H1 (cell line): ENCODE measurements at places on chromosomes 11 and 22. TPM values are rescaled to one million over a fixed set of nuclear protein-coding genes. Genes with fewer than 3 reads are reported as not detected.

GRCh38 chr11:95699631-95700470 is 89.7 kb downstream of the FAM76B start:
- no peaks in the 10 kb centered on the region for H3K4me1 ChIP-seq
- no peak for DNase-seq
- H3K27ac ChIP-seq = no peak overlapping the region
- no peak overlapping the region for H3K4me3 ChIP-seq
- H3K27me3 ChIP-seq = no peaks in the 10 kb centered on the region

DNA sequence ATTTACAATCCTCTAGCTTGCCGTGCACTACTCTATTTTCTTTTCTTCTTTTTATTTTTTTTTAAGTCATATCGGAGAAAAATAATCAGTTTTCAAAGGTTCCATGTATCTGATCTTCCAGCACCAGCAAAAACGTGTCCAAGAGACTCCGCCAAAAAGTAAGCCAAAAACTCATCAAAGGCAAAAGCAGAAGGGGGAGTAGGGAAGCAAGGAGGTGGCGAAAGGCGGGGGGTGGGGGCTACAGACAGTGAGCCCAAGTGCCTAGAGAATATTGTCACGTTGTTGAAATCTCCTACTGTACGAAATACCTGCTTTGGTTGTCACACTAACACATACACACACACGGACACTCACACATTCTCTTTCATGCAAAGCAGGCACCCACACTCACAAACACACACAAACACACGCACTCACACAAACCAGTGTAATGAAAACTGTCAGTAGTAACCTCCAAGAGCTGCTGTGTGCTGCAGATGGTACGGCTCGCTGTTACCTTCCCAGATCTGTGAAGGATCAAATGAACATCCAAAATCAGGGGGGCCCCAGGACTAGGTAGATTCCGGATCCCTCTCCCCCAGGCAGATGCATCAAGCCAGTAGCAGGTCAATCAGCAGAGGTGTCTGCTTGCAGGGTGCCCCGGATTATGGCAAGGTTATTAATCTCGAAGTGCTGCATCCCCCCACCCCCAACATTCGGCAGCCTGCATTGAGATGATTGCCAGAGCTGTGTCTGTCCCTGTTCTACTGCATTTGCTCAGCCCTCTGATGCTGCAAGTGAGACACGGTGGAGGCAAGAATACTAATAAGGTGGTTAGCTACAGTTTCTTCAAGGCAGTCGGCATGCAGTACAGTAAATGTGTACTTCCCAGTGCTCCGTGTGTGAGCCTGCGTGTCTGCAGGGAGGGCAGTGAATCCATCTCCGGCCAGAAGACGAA is at the start of gene LRRC4C:
TSS of gene LRRC4C (minus strand) at position 188 of the 937 bp plus-strand sequence.
- H3K4me1 ChIP-seq = peaks cover 27% of the 10 kb centered on the region
- H3K4me3 ChIP-seq = peak within 1 kb of the TSS; percentile 47
- peak; percentile 52 for DNase-seq
- no peaks in the 10 kb centered on the region for H3K36me3 ChIP-seq
- no peak within 1 kb of the TSS for H3K27ac ChIP-seq

- peak; percentile 33 for DNase-seq
- H3K27me3 ChIP-seq = peaks cover 3% of the 10 kb centered on the region; the same call in 1 of the 2 replicates
- no peaks in the 10 kb centered on the region for H3K36me3 ChIP-seq
Measured at GRCh38 chr22:48574776-48575617, 1252.7 kb downstream of the BRD1 start.

Gene OR5B21
- not detected in 2 replicates for total RNA-seq

DNA sequence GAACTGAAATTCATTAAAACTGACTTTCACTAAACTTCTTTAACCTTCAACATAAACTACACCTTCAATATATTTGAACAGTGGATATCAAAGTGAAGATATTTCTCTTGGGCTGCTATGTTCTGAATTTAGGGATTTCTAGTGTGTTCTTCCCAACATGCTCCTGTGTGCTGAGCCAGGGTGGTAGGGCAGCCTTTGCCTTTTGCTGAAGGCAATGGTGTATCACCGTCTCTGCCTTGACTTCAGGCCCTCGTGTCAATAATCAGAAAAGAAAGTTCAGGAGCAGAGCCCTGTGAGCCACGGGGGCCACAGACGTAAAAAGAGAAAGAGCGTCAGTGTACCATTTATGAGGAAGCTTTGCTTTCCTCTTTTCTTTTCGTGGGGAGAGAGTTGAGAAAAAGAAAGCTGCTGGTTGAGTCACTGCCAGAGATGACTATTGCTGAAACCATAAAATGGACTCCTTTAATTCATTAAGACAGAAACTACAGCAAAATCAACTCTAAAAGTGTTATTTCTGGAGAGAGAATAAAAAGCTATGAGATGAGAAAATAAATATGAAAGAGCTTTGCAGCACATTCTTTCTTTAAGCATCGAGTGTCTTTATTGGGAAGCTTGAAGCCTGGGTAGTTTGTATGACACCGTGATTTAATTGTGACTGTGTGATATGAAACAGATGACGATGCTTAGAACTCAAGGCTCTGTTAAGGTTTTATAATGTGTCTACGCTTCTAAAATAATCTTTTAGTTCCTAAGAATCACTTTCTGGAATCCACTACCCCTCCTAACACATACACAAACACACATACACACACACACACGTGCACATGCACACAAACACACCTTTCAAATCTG is 271.8 kb upstream of the MTNR1B start:
- H3K4me1 ChIP-seq = no peaks in the 10 kb centered on the region
- no peaks in the 10 kb centered on the region for H3K27me3 ChIP-seq
- no peaks in the 10 kb centered on the region for H3K36me3 ChIP-seq
- no peak overlapping the region for H3K27ac ChIP-seq
- no peak for DNase-seq

Gene IL10RA
- 0.11 and 0.31 TPM in 2 replicates for total RNA-seq

DNA sequence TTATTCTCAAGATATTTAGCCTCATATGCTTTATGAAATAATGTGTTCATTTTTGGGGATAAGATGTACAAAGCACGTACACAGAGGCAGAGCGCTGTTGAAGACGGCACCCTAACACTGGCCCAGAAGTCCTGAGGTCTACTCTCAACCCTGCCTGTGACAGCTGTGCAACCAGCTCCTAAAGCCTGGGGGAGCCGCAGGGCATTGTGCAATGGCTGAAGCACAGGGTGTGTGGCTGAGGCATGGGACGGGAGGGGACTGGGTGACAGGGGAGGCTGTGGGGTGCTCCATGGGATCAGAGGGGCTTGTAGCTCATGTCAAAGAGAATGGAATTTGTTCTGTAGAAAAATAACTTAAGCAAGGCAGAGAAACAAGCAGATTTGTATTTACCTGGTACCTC is 27.7 kb downstream of the FAM227A start:
- no peak overlapping the region for H3K27ac ChIP-seq
- H3K4me1 ChIP-seq = no peaks in the 10 kb centered on the region
- no peaks in the 10 kb centered on the region for H3K36me3 ChIP-seq
- no peaks in the 10 kb centered on the region for H3K27me3 ChIP-seq
- DNase-seq = no peak

GRCh38 chr22:25496396-25497064 is 67.9 kb upstream of the GRK3 start:
- DNase-seq = no peak
- H3K4me1 ChIP-seq = no peaks in the 10 kb centered on the region; the same call in 1 of the 2 replicates
- H3K27me3 ChIP-seq = no peaks in the 10 kb centered on the region
- H3K27ac ChIP-seq = no peak overlapping the region
- H3K4me3 ChIP-seq = no peak overlapping the region
- no peaks in the 10 kb centered on the region for H3K36me3 ChIP-seq

DNA sequence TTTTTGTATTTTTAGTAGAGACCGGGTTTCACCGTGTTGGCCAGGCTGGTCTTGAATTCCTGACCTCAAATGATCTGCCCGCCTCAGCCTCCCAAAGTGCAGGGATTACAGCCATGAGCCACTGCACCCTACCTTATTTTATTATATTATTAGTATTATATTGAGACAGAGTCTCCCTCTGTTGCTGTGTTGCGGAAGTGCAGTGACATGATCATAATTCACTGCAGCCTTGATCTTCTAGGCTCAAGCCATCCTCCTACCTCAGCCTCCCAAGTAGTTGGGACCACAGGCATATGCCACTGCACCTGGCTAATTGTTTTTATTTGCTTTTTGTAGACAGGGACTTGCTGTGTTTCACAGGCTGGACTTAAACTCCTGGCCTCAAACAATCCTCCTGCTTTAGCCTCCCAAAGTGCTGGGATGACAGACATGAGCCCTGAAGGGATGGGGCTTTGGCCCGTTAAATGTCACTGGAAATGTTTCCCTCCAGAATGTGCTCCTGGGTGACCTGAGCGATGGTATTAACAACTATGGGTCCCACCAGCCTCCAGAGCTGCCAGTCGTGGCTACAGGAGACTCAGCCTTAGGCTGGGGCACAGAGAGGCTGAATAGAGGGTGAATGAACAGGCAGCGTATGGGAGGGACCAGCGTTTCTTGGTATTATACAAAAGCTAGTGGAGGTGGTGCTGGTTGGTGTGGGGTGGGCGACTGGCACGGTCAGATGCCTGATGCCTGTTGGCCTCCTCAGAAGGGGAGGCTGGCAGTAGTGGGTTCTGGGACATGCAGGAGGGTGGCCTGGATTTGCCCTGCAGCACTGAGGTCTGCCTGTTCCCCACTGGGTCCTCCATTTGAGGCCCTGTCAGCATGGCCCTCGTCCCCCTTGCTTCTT is 7.3 kb downstream of the TANGO2 start:
- no peaks in the 10 kb centered on the region; the same call in 1 of the 2 replicates for H3K4me1 ChIP-seq
- no peaks in the 10 kb centered on the region for H3K36me3 ChIP-seq
- no peaks in the 10 kb centered on the region for H3K27me3 ChIP-seq
- H3K4me3 ChIP-seq = no peak overlapping the region

DNA sequence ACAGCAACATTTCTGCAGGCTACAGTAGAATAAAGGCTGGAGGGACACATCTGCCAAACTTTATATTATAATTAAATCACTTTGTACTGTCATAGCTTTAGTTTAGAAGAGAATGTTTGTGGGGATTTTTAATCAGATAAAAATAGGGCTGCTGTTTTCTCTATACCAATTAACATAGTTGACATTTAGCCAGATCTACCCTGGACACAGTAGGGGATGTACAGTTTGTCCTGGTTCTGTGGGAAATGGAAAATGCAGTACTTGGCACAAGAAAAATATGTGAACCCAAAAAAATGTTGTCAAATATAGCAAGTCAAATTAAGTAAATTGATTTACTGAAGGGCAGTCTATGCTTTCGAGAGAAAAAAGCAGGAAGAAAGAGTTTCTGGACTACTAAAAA is 20.8 kb upstream of the PICALM start:
- no peak for DNase-seq
- no peaks in the 10 kb centered on the region for H3K36me3 ChIP-seq
- no peaks in the 10 kb centered on the region for H3K4me1 ChIP-seq

Gene EXT2
- 38.9 and 42.8 TPM in 2 replicates for total RNA-seq

GRCh38 chr11:128105511-128105910 is 481.8 kb downstream of the ETS1 start:
- H3K27me3 ChIP-seq = no peaks in the 10 kb centered on the region
- H3K36me3 ChIP-seq = no peaks in the 10 kb centered on the region
- H3K4me1 ChIP-seq = no peaks in the 10 kb centered on the region
- H3K27ac ChIP-seq = no peak overlapping the region

Gene SMIM38
- total RNA-seq = 0.15 and 0.20 TPM in 2 replicates

Gene MAJIN
- not detected in 2 replicates for total RNA-seq

Gene MIOX
- 0.30 and 0.33 TPM in 2 replicates for total RNA-seq

GRCh38 chr11:2577991-2578928 is 121.5 kb downstream of the KCNQ1OT1 start:
- no peak overlapping the region for H3K27ac ChIP-seq
- DNase-seq = no peak
- H3K36me3 ChIP-seq = no peaks in the 10 kb centered on the region
- H3K4me1 ChIP-seq = no peaks in the 10 kb centered on the region
- H3K27me3 ChIP-seq = peaks cover 63% of the 10 kb centered on the region

Gene RBMXL2
- total RNA-seq = not detected in 2 replicates

Gene KDM4E
- total RNA-seq = not detected in 2 replicates

Gene ZNF202
- total RNA-seq = 33.0 and 33.9 TPM in 2 replicates

Gene RASL10A
- total RNA-seq = 1.4 and 1.5 TPM in 2 replicates

DNA sequence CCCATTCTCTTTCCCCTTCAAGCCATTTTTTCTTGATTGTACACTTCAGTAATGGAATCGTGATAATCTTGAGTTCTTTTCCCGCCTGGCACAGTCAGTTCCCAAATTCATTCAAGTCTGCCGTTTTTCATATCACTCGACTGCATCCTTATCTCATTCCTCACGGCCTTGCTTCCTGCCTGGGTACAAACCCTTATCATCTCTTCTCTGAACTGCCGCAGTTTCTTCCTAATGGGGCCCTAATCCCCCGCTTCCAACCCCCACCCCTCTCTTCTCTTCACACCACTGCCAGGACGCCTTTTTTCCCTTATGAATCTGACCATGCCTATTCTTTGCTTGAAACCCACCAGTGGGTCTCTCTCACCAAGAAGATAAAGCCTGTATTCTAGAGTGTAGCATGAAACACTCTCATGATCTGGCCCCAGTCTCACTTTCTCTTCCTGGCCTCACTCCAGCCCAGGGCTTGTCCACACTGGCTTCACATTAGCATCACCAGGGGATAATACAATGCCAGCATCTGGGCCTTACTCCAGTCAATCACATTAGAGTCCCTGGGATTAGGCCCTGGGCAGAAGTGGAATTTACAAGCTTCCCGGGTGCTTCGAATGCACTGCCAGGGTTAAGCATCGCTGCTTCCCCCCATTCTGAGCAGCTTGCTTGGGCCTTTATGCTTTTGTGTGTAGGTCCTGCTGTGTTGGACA is 102.1 kb downstream of the FBXO7 start:
- H3K36me3 ChIP-seq = no peaks in the 10 kb centered on the region
- no peak for DNase-seq
- no peaks in the 10 kb centered on the region for H3K4me1 ChIP-seq
- H3K27me3 ChIP-seq = no peaks in the 10 kb centered on the region
- no peak overlapping the region for H3K27ac ChIP-seq
- H3K4me3 ChIP-seq = no peak overlapping the region

- no peaks in the 10 kb centered on the region for H3K27me3 ChIP-seq
- no peak for DNase-seq
- H3K36me3 ChIP-seq = no peaks in the 10 kb centered on the region
Measured at GRCh38 chr11:44409558-44410236, 99.8 kb upstream of the ALX4 start.

GRCh38 chr11:95241681-95242081 is 10.7 kb upstream of the SESN3 start:
- H3K36me3 ChIP-seq = no peaks in the 10 kb centered on the region
- H3K4me3 ChIP-seq = no peak overlapping the region
- H3K4me1 ChIP-seq = no peaks in the 10 kb centered on the region
- H3K27me3 ChIP-seq = no peaks in the 10 kb centered on the region

DNA sequence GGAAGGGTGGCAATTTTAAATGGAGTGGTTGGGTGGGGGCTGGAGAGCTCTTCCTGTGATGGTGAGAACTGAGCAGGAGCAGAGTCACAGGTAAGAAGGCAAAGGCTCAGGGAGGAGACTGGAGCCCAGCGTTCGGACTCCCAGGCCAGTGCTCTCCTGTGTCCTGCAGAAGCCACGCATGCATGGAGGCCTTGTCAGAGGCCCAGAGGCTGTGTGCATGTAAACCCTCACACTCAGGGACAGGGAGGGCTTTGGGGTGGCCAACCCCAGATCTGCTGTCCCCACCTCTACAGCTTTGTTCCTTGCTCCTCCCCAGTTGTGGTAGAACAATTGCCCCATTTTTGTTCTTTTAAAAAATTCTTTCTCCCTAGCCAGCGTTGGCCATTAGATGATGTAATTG is 130.4 kb upstream of the PARVA start:
- no peaks in the 10 kb centered on the region for H3K36me3 ChIP-seq
- DNase-seq = no peak
- no peak overlapping the region for H3K27ac ChIP-seq
- no peak overlapping the region for H3K4me3 ChIP-seq
- peaks cover 3% of the 10 kb centered on the region for H3K4me1 ChIP-seq
- H3K27me3 ChIP-seq = 0 out of 2 replicates have a peak, but pooled peaks cover 2% of the 10 kb centered on the region

Gene UBASH3B
- 8.9 and 9.5 TPM in 2 replicates for total RNA-seq

- H3K36me3 ChIP-seq = no peaks in the 10 kb centered on the region
- H3K4me1 ChIP-seq = peaks cover 28% of the 10 kb centered on the region
- peaks cover 29% of the 10 kb centered on the region for H3K27me3 ChIP-seq
- DNase-seq = no peak
- peak overlapping the region; percentile 70; the same call in 1 of the 2 replicates for H3K4me3 ChIP-seq
- no peak overlapping the region for H3K27ac ChIP-seq
Measured at GRCh38 chr11:16923987-16924386, 90.2 kb downstream of the PLEKHA7 start.

Gene SLC6A5
- total RNA-seq = not detected in 2 replicates
